ENCODE measurements at places on chromosomes 3 and 15.

DNA sequence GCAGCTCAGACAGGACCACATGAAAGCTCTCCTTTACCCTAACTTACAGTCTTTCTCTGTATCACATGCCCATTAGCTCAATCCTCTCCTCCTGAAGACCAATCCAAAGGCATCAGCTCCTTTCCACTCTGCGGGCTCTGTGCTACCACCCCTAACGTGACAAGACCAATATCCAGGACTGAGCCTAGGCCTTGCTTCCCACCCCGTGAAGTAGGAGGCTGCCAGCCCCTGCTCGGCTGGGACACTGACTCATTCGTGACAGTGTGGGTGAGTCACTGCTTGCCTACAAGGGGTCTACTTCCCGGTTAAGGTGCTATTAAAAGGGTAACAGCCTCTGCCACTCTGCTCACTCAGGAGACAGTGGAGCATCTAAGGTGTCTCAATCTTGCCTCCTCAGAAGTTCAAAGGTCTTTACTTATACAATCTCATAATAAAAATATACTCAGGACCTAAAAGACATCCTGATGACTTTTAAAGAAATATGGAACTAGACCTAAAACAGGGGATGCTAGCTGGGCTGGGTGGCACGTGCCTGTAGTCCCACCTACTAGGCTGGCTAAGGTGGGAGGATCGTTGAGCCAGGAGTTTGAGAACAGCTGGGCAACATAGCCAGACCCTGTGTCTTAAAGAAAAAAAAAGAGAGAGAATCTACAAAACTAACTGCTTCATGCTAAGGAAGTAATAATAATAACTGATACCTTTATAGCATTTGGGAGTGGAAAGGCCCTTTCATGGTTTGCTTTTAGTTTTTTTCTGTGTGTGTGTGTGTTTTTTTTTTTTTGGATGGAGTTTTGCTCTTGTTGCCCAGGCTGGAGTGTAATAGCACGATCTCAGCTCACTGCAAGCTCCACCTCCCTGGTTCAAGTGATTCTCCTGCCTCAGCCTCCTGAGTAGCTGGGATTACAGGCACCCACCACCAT lies 55.0 kb downstream of the TMEM44 start:
- no peak for DNase-seq

DNA sequence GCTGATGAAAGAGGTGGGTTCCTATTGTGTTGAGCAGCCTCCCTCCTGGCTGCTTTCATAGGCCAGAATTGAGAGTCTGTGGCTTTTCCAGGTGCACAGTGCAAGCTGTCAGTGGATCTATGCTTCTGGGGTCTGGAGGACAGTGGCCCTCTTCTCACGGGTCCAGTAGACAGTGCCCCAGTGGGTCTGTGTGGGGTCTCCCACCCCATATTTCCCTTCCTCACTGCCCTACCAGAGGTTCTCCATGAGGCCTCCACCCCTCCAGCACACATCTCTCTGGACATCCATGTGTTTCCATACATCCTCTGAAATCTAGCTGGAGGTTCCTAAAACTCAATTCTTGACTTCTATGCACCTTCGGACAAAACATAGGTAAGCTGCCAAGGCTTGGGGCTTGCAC lies 201.2 kb downstream of the FAM43A start:
- no peak for DNase-seq

DNA sequence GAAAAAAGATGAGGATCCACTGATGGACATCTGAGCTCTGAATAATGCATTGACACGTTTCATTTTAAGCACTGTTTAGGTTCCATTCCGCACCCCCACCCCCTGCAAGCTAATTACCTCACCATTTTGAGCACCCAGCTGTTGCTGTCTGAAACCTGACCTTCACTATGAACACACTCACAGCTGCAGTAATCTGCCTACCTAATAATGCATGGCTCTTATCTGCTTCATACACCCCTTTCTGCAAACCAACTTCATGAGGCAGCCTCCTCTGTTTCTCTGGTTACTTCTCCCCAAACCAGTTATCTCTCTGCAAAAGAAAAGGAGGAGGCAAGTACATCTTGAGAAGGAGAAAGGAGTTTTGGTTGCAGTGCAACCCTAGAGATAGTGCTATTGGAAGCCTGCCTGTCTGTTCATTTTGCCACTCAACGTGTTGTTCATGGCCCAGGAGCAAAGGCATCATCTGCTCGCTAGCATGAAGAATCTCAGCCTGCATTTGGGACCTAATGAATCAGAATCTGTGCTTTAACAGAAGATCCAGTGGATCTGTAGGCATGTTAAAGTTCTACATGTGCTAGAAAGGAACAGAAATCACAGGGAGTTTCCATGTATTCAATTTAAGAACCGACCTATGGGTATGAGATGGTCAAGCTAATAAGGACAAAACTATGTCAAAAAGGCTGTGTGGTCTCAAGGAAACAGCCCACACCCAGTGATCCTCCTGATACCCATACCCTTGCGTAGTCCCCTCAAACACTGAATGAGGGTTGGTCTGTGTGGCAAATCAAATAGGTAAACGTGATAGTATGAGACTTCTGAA lies 87.2 kb downstream of the MB21D2 start:
- no peak for DNase-seq

DNA sequence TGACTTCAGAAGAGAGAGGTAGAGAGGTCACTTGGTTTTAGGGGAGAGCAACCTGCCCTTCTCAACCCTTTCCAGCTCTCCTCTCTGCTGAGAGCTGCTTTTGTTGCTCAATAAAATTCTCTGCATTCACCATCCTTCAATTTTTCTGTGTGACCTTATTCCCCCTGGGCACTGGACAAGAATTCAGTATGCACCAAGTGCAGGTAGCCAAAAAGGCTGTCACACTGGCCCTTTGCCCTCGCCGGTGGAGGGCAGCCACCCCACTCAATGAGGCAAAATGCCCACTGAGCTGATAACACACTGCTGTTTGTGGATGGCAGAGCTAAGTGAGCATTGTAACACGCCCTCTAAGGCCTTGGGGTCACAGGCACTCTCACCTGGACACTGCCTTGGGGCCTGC lies 12.9 kb downstream of the PGBD4 start:
- no peak for DNase-seq

DNA sequence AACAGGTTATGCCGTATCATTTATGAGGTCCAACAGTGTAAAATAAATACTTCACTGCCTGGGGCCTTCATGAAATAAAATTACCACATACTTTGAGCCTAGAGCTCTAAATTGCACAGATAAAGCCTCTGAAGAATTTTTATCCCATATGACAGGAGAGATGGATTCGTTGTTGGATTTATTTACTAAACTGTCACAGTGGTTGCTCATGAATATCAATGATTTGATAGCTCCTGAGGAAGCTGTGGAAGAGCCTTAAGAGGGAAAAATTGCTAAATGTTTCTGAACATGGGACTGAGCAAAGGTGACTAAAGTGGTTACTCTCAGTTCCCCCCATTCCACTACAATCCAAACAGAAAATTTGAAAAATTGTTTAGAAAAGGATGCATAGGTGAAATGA lies 558.9 kb upstream of the IL12A start:
- DNase-seq = no peak

- DNase-seq = no peak
Observed at GRCh38 chr15:43514241-43515057, 3.0 kb upstream of the MAP1A start.

- no peak for DNase-seq
Observed at GRCh38 chr15:73909651-73910050, 16.6 kb upstream of the LOXL1 start.

- no peak for DNase-seq
Observed at GRCh38 chr3:119589102-119589773, 8.4 kb upstream of the PLA1A start.

DNA sequence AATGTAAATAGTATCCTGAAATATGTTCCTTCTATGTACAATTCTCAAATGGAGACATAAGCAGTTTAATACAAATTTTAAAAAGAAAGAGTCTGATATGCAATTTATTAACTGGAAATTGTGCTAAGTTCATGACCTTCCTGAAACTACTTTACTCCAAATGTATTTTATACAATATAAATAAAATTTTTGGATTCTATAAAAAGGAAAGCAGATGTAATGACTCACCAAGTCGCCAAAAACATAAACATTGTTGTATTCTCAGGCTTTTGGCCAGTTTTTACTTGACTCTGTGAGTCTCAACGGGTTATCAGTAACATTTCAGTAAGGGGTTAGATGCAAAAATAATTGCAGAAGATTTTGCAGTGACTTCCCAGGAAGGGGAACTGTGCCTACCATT lies 948.2 kb downstream of the EPHA3 start:
- no peak for DNase-seq

- DNase-seq = no peak
Observed at GRCh38 chr3:42752441-42752840, 20.6 kb downstream of the CCDC13 start.
